Camera-type eye (tissue), 1 donor: ENCODE measurements at places on chromosomes 7 and 10. TPM values are rescaled to one million over a fixed set of nuclear protein-coding genes. Genes with fewer than 3 reads are reported as not detected.

The TMEM236 gene
- total RNA-seq: 0.44 TPM

The CDHR3 gene
- 4.8 TPM for total RNA-seq

The PROSER2 gene
- 7.4 TPM for total RNA-seq

The CPVL gene
- 7.9 TPM for total RNA-seq

The SLC16A9 gene
- 32.4 TPM for total RNA-seq

The TBL2 gene
- total RNA-seq: 49.6 TPM

The CYP3A4 gene
- not detected for total RNA-seq

The GALNT17 gene
- 27.0 TPM for total RNA-seq

The PNLIP gene
- total RNA-seq: not detected

The FAM25A gene
- not detected for total RNA-seq

The INTS1 gene
- 52.5 TPM for total RNA-seq

The MRLN gene
- 23.1 TPM for total RNA-seq

The SH2D4B gene
- not detected for total RNA-seq

The AKR1E2 gene
- total RNA-seq: 22.1 TPM

The AP5Z1 gene
- total RNA-seq: 22.8 TPM
